ENCODE measurements at places on chromosomes 4 and X. TPM values are rescaled to one million over a fixed set of nuclear protein-coding genes. Genes with fewer than 3 reads are reported as not detected.

- no peak overlapping the region for H3K27ac ChIP-seq
- H3K36me3 ChIP-seq = no peaks in the 10 kb centered on the region
- H3K4me1 ChIP-seq = no peaks in the 10 kb centered on the region
- no peak overlapping the region for H3K4me3 ChIP-seq
- H3K27me3 ChIP-seq = no peaks in the 10 kb centered on the region
- DNase-seq = no peak
Measured at GRCh38 chrX:7891928-7892327, 35.3 kb downstream of the PNPLA4 start.

- peaks cover 6% of the 10 kb centered on the region for H3K27me3 ChIP-seq
- no peaks in the 10 kb centered on the region for H3K4me1 ChIP-seq
- no peak overlapping the region for H3K27ac ChIP-seq
- H3K36me3 ChIP-seq = peaks cover 2% of the 10 kb centered on the region
- no peak for DNase-seq
Measured at GRCh38 chr4:163042306-163042705, 124.4 kb downstream of the NAF1 start.

GRCh38 chr4:129377131-129377845 lies 281.3 kb downstream of the C4orf33 start:
- no peak overlapping the region for H3K27ac ChIP-seq
- no peak overlapping the region for H3K4me3 ChIP-seq
- H3K36me3 ChIP-seq = no peaks in the 10 kb centered on the region
- DNase-seq = no peak
- H3K27me3 ChIP-seq = peaks cover 13% of the 10 kb centered on the region

- no peak for DNase-seq
- H3K27me3 ChIP-seq = no peaks in the 10 kb centered on the region
- H3K36me3 ChIP-seq = peaks cover 11% of the 10 kb centered on the region
- no peak overlapping the region for H3K4me3 ChIP-seq
Measured at GRCh38 chr4:2642968-2643367, 106.5 kb downstream of the FAM193A start.

Gene GUCY1A1
- total RNA-seq = 0.28 TPM

Gene SHROOM3
- 0.09 TPM for total RNA-seq

Measured in activated T-cell treated with anti-CD3 and anti-CD28 coated beads, Interleukin-2, amount 50 U/mL, for 72 hours (primary cell).